ENCODE measurements at places on chromosomes 2 and 18. TPM values are rescaled to one million over a fixed set of nuclear protein-coding genes. Genes with fewer than 3 reads are reported as not detected.

DNA sequence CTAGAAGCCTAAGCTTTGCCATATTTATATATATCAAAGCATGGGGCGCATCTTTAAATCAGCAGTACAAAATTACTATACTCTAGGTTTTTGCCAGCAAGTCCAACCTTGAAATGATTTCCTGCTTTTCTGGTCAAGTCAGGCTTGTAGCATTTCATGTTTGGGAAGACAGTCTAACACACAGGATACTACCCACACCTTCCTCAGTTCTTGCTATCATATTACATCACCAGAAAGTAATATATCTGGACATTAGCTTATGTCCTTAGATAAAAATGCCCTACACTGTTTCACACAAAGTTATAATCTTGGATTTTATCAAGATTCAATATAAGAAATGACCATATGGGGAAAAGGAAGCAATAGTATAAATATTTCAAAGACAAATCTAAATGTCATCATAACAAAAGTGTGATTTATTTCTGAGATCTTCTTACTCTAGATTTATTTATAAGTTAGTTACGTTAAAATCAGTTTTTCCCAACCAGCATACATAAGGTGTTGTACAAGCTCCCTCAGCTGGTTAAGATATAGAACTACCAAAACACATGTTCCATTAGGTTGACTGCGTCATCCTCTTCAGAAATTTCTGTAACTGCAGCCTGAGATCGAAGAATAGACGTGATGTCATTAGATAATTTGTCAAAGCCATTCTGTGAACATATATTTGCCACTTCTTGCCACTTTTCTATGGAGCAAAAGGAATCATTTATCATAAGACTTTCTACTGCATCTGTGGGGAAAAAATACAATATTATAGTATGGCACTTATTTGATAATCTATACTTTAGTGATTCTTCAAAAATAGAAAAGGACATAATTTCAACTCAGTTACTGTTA lies 56.6 kb downstream of the CLHC1 start:
- no peak for DNase-seq

GRCh38 chr18:60389314-60389713 lies 16.7 kb upstream of the MC4R start:
- no peak for DNase-seq

GRCh38 chr2:60118061-60118460 lies 435.4 kb downstream of the BCL11A start:
- no peak for DNase-seq

DNA sequence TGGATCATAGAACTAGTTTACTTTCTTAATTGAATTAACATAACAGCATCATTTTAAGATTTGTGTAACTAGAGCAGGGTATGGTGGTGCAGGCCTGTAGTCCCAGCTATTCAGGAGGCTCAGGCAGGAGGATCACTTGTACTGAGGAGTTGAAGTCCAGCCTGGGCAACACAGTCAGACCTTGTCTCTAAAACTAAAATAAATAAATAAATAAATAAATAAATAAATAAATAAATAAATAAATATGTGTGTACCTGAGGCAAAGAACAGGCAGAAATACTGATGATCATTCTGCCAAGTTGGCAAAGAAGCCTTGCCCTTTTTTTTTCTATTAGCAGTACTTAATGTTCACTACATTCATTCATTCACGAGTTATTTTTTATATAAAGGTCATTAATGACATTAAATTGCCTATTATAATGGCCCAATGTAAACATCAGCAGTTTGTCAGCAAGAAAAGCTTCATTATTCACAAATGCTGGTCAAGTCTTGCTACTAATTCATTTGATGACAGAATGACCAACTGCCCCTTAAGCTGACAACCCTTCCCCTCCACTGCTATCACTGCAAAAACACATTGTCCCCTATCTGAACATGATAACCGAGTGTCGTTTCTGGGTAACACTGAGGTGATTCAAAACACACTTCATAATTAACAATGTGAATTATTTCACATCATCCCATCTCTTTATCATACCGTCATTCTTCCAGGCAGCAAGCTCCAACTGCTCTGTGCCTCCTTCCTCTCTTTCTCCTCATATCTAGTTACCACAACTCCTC lies 39.0 kb downstream of the ARL5A start:
- DNase-seq: no peak

DNA sequence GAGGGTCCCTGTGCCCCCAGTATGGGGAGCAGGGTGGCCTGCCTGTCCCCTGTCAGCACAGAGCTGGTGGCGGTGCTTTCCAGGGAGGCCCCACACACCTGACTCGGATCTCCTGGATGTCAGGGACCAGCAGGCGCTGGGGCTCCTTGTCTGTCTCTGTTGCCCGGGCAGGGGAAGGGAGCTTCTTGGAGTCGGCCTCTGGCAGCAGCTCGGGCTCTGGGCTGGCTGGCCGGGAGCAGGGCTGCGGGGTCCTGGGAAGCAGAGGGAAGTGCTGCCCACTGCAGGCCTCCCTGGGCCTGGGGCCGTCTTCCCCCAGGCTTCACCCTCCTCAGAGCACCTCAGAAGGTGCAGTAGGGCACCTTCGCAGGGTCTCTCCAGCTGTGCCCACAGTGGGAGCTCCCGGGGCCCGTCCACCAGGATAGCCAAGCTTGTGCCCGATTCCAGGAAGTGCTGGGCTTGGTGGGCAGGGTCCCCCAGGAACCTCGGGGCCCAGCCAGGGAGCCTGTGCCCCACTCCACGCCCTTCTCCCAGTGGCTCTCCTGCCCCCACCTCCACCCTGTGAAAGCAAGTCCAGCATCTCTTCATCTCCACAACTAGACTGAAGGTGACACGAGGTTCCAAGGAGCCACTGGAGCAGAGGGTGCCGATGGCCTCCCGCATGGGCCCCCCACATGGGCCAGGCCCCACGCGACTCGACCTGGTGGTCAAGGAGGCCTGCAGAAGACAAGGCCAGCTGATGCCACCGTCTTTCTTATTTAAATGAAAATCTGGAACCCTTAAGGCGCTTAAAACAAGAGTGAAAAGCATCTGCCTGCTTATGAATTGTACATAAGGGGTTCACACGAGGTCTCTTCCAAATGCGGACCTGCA lies 28.2 kb downstream of the AQP12A start:
- no peak for DNase-seq

DNA sequence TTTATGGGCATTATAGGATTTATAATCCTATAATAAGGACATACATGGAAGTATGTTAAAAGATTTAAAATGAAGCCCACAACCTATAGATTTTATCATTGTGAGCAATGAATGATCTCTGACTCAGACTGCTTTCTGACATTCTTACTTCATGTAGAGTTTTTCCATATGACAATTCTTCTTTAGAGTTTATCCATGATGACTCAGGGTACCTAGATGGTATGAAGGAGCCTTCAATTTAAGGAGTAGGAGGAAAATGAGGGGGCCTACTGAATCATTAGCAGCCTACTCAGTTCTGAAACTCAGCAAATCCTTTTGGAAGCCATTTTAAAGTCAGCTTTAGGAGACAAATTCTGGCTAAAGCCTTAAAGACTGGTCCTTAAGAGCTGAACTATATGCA lies 10.4 kb downstream of the PELI1 start:
- no peak for DNase-seq

The MPP4 gene
- 0.23 TPM for polyA plus RNA-seq

The HPCAL1 gene
- polyA plus RNA-seq: 23.9 TPM

The KANSL1L gene
- 53.2 TPM for polyA plus RNA-seq

The MTX2 gene
- polyA plus RNA-seq: 101 TPM

The MOCOS gene
- polyA plus RNA-seq: 0.82 TPM

The RAX gene
- not detected for polyA plus RNA-seq

Data from right renal pelvis (tissue), 4 donors.